ENCODE measurements at places on chromosomes 4 and X.

DNA sequence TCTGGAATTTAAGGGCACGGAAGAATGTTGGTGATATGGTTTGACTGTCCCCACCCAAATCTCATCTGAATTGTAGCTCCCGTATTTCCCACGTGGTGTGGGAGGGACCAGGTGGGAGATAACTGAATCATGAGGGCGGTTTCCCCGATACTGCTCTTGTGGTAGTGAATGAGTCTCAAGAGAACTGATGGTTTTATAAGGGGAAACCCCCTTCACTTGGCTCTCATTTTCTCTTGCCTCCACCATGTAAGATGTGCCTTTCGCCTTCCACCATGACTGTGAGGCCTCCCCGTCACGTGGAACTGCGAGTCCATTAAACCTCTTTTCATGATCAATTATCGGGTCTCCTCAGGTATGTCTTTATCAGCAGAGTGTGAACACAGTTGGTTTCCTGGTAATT lies 25.6 kb upstream of the DHRSX start:
- DNase-seq, result no peak

DNA sequence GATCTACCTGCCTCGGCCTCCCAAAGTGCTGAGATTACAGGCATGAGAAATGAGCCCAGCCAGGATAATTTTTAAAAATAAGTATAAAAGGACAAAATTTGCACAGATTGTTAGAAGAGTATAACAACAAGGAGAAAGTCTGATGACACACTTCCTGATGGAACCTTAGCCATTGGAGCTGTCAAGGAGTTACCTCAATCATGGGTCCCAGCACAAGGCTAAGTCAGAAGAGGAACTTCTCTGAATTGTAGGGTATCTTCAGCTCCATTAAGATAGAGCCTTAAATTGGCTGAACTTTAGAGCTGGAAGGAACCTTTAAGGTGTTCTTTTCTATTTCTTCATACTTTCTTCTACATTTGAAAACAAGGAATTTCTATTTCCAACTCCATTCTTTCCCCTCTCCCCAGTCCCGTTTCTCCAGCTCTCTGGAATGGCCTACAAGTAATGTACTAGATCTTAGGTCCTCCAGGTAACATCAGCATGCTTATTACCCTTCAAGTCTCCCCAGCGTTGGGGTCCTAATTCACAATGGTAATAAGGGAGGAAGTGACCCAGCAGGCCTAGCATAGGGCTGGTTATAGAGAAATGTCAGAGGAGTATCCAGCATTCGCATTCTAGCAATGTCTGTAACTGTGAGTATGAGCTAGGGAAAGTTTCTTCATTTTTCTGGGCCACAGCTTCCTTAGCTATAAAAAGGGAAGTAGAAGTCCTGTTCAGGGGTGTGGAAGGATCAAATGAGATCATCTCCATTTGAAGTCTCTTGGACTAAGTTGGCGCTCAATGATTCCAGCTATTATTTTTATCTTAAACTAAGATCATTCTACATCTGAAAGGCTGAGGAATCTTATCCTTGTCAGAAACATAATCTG lies 18.5 kb upstream of the RBPJ start:
- DNase-seq, result no peak

- DNase-seq, result no peak
These were observed 37.3 kb downstream of the HPGD start for GRCh38 chr4:174485025-174485424.

- no peak for DNase-seq
These were observed 41.0 kb upstream of the DMD start for GRCh38 chrX:33252306-33252825.

GRCh38 chr4:2811830-2812611 lies 19.1 kb downstream of the SH3BP2 start:
- no peak for DNase-seq

GRCh38 chr4:17093481-17093880 lies 195.0 kb upstream of the LDB2 start:
- DNase-seq, result no peak

DNA sequence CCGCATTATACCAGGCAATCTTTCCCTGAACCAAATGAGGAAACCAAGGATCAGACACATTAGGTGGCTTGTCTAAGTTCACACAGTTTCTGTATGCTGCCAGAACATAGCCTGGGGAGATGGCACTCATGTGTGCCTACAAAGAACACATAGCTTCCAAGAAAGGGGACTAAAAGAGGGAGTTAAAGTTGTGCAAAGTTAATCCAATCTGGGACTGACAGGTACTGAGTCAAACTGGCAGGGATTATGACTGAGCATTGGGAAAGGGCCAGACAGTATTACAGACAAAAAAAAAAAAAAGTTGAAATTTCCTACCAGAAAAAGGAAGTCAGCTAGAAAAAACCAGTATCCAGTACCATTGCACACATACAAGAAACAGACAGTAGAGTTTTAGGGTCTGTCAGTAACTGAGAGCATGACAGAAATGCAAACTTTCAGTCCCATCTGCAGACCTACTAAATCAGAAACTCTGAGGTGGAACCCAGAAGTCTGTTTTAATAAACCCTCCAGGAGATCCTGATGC lies 37.2 kb downstream of the ADAMTS3 start:
- DNase-seq, result no peak

GRCh38 chr4:140819610-140820009 lies 63.4 kb upstream of the TBC1D9 start:
- no peak for DNase-seq

- DNase-seq, result no peak
These were observed 230.0 kb downstream of the MAGEE1 start for GRCh38 chrX:76657499-76657898.
